ENCODE measurements at places on chromosomes 3 and 15. TPM values are rescaled to one million over a fixed set of nuclear protein-coding genes. Genes with fewer than 3 reads are reported as not detected.

The HYKK gene
- total RNA-seq, result 0.86 TPM

The TADA3 gene
- 70.0 TPM for total RNA-seq

The TFRC gene
- total RNA-seq, result 81.2 TPM

The GADL1 gene
- 0.12 TPM for total RNA-seq

The FAM227B gene
- 7.1 TPM for total RNA-seq

The REC114 gene
- not detected for total RNA-seq

The ERICH6 gene
- 0.40 TPM for total RNA-seq

The WDR93 gene
- not detected for total RNA-seq

The IRAK2 gene
- total RNA-seq, result 0.44 TPM

The ARHGEF26 gene
- total RNA-seq, result 19.3 TPM

The SUSD5 gene
- 2.1 TPM for total RNA-seq

The MTHFS gene
- total RNA-seq, result 11.9 TPM

The KBTBD13 gene
- total RNA-seq, result not detected

DNA sequence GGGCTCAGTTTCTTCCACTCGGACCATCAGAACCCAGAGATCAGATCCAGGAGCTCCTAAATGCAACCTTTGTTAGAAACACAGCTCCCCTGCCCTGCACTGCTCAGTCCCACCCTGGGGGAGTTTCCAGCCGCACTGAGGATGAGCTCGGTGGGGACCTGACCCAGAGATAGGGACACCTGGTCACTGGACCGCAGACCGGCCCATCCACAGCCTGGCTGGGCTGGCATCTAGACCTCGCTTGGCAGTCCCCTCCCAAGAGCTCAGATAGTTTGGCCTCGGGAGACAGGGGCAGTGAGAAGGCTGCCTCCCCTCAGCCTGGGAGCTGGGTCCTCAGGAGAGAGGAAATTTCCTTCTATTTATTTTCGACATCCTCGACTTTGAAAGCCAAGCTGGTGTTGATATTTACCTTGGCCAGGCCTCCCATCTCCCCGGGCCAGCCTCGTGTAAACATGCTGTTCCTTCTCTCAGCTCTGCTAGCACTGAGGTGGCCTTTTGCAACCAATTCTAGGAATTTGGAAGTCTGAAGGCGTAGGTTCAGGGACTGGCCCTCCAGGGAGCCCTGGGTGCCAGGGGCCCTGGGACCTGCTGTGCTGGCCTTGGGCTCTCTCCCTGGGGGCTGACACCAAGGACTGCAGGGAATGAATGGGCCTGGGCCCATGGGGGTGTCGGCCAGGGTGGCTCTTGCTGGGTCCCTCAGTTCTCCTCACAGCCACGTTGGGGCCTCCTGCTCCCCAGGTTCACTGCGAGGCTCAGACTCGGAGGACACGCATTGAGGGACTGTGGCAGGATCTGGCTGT, 90.1 kb downstream of the VGLL4 start:
- no peak for DNase-seq

GRCh38 chr15:58492661-58493397, 61.0 kb downstream of the LIPC start:
- no peak for DNase-seq

DNA sequence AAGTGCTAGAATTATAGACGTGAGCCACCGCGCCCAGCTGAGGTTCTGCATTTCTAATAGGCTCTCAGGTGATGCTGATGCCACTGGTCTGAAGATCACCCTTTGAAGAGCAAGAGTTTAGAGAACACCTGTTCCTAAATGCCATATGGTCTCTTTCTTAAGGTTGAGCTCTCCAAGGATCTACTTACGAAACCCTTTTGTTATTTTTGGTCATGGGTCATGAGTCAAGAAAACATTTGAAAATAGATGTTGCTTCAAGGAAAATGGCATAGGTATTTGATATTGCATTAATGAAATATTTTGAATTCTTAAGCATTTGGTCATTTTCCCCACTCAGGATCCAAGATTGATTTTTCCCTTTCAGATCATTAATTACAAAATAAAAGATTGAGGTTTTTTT, 74.7 kb upstream of the SOX2 start:
- no peak for DNase-seq

DNA sequence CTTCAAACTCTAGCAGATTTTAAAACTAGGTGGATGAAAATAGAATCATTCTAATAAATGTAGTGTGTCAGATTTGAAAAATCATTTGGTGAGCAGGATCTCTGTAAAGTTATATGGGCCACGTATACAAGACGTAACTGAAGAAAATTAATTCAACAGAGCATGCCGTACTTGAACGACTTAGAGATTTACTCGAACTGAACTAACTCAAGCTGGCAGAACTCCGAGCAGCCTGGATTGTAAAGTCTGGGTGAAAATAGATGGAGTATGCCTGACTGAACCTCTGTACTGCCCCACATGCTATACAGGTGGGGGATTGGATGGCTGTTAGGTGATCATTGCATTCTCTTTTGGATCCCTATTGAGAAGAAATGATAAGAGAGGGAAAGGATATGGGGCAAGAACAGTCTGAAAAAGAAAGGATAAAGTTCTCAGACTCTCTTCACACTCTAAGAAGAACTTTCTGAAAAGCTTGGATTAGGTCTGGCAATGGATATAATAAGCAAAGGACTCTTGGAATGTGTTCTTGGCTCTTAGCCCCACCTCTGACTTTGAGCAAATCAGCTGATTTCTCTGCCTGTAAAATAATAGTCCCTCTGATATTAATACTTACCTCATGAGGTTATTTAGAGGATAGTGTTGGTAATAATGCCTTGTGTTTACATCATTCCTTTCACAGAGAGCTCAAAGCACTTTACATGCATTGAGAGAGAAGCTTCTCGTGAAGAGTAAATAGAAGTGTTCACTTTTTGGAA, 147.5 kb downstream of the FILIP1L start:
- no peak for DNase-seq

DNA sequence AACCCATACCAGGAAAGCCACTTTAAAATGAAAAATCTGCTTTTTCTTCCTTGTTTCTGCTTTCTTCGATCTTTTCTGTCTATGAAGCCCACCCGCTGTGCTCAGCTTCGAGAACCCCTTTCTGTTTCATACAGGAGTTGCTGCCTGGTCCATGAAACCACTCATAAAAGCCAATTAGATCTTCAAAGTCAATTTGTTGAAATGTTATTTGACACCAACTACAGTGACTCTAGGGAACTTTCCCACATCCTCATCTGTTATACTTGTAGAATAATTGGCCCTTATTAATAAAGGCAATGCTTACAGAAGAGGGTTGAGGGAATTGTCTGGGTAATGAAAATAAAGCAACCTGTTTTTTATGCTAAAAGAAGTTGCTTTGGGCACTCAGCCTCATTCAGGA, 523.6 kb downstream of the OCA2 start:
- DNase-seq, result no peak

DNA sequence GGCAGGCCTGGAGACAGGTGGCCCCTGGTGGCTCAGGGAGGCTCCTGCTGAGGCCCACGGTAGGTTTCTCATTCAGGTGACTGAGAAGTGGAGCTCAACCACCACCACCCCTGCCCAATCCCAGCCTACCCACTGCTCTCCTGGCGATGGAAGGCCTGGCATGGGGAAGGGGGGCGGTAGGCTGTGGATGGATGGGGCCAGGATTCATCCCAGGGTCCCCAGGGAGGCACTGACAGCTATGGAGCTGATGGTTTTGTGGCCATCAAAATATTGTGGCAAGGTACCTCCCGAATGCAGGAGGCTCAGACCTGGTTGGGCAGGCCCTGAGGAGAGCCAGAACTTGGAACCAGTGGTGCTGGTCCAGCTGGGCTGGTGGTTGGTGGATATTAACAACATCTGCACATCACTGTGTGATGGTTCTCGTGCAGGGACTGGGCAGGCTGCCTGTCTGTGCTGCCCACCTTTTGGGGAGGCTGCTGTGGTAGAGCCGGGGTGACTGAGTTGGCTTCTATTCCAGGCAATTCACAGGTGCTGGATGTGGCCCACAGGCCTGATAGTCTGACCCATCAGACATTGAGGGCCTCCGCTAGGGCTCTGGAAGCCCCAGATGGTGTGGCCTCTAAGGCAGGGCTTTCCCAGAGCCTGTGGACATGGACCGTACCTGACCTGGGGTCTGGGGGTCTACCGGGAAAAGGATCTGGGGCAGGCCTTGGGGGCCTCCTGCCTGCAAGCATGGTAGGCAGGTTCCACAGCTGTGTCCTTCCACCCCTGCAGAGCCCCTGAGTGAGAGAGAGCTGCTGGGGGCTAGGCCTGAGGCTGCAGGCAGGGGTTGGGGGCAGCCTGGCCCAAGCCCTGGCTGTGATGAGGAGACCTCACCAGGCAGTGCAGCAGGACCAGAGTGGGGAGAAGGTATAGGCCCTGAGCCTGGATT, 3.4 kb downstream of the ZBTB47 start:
- DNase-seq, result no peak

- DNase-seq, result no peak
Observed at GRCh38 chr3:174859756-174860155, 622 bp downstream of the NAALADL2 start.

DNA sequence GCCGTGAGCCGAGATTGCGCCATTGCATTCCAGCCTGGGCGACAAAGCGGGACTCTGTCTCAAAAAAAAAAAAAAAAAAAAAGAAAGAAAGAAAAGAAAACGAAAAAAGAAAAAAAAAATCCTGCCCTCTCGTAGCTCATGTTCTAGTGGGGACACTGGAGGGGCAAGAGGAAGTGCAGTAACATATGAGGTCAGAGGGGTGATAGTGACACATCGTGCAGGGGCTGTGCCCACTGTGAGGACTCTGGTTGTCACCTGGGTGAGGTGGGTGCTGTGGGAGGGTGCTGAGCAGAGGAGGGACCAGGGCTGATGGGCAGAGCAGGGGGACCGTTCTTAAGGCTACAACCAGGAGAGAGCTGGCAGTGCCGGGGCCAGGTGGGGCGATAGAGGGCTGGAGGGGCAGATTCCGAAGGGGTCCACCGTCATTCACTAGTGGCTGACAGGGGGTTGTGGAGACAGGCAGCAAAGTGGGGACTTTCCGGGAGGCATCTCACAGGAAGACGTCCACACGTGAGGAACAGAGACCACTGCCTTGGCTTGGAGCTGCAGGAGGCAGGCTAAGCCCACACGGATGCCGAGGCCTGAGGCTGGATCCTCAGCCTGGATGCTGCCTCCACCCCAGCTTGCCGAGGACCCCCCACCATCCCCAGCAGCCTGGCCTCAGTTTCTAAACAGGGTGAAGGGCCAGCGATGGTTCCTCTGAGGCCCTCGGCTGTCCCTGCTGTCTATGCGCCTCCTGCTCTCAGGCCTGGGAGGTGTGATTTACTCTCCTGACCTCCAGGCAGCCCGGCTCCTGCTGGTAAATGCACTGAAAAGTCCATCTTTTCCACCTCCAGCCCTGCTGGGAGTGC, 154.3 kb upstream of the IQSEC1 start:
- no peak for DNase-seq

DNA sequence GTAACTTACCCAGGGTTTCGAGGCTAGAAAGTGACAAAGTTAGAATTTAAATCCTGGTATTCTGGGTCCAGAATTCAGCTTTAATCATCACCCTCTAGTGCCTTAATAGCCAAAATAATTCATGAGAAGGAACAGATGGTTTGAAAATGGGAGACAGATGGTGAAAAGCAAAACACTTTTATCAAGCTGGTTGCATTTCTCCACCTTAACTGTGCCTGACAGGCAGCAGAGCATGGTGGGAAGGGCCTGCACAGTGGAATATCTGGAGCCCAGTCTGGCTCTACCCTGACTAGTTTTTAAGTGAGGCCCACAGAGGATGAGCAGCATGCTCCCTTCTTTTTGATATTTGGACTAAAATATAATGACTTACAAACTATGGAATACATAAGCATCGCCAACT, 35.6 kb upstream of the RASGRP1 start:
- DNase-seq, result no peak

DNA sequence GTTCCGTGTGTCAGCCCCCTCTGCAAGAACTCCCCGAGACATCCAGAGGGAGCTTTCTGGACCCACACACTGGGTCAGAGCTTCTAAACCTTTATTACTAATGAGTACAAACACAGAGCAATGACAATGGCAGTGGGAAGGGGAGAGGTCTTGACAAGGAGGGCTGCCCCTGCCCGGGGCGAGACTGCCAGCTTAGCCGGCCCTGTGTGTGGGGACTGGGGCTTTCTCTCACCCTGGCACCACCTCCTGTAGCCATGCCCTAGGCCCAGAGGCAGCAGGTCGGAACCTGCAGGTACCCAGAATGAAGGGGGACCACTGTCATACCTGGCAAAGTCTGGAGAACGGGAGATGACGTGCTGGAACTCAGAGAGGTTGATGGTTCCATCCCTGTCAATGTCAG, 3.1 kb downstream of the CIB1 start:
- DNase-seq, result no peak

- DNase-seq, result no peak
Observed at GRCh38 chr3:66272016-66272415, 51.2 kb downstream of the SLC25A26 start.

GRCh38 chr3:122074621-122075265, 19.6 kb downstream of the CD86 start:
- DNase-seq, result no peak

- no peak for DNase-seq
Observed at GRCh38 chr15:30953183-30953582, 38.2 kb downstream of the MTMR10 start.

DNA sequence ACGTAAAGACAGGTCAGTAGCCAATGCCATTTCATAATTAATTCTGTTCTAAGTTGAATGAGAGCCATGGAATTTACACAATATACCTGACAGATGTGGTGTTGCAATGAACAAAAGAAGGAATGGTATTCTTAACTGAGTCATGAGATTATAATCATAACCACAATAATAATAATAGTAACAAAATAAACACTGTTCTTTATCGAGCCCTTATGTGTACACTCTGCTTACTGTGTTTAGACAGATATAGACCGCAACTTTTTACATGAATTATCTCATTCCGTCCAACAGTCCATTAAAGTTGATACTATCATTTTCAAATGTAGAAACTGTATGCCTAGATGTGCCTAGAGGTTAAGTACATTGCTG, 28.2 kb upstream of the SCAANT1 start:
- DNase-seq, result no peak

DNA sequence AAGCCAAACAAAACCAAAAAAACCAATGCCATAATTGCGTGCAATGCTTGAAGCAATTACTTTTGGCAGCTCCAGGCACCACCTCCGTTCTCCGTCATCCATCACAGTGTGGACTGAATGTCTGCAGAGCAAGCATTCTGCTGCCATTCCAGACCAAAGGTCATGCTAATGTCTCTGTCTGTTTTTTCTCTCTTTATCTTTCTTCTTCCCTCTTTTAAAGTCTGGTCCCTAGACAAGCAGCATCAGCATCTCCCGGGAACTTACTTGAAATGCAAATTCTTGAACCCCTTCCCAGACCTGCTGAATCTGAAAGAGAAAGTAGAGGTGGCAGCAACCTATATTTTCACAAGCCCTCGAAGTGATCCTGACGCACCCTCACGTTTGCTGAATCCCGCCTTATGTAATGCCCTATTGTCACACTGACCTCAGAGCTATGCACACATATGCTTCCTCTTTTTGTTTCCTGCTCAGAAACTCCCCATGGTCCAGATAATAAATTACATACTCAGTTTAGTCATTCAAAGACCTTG, 297.3 kb upstream of the PROK2 start:
- DNase-seq, result no peak

DNA sequence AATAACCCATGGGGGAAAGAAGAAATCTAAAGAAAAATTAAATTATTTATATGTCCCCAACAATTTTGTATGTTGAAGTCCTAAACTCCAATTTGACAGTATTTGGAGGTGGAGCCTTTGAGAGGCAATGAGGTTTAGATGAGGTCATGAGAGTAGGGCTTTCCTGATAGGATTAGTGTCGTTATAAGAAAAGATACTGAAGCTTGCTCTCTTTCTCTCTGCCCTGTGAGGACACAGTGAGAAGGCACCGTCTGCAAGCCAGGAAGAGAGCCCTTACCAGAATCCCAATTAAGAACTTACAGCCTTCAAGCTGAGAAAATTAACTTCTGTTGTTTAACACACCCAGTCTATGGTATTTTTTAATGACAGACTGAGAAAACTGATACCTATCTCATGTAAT, 16.1 kb upstream of the OR5AC2 start:
- no peak for DNase-seq

- no peak for DNase-seq
Observed at GRCh38 chr3:38315488-38316230, 30.9 kb upstream of the XYLB start.

Measured in neural crest cell (in vitro differentiated cells).